Hepatic stellate cell (primary cell): ENCODE measurements at places on chromosomes 12 and 14.
A peak's percentile ranks its signal among the peaks of the same experiment; 100 is the strongest.

DNA sequence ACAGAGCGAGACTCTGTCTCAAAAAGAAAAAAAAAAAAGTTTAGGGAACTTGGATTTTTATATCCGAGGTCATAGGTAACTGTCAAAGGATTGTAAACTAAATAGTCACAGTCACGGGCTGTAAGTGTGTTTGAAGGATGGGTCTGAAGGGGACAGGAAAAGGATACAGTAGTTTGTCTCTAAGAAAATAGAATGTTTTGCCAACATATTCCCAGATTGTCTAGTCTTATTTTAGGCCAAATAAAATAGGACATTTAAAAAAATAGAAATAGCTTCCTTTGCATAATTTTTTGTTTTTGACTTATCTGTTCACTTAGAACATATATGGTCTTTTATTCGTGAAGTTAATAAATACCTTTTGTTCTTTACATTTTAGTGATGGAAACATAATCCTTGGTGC is 24.2 kb upstream of the REP15 start:
- DNase-seq: no peak

DNA sequence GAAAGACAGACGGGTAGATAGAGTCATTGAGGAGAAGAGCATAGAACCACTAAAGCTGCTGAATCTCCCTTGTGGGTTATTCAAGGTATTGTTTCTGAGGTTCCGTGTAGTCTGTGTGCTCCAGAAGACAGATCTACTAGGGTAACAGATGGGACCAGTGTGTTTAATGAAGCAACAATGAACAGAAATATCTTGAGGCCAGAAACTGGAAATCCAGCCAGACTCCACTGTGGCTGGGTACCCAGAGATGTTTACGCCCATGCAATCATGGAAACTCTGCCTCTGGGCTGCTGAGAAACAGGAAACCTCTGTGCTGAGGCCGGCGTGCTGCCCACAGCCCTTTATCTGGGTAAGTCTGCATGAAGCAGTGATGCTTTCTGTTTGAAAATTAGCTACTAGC is 8.3 kb downstream of the PROX2 start:
- no peak for DNase-seq

GRCh38 chr12:2813214-2814185 is 1.0 kb downstream of the ITFG2 start:
- DNase-seq: peak; percentile 78

GRCh38 chr12:106378788-106379187 is 21.2 kb downstream of the POLR3B start:
- no peak for DNase-seq

DNA sequence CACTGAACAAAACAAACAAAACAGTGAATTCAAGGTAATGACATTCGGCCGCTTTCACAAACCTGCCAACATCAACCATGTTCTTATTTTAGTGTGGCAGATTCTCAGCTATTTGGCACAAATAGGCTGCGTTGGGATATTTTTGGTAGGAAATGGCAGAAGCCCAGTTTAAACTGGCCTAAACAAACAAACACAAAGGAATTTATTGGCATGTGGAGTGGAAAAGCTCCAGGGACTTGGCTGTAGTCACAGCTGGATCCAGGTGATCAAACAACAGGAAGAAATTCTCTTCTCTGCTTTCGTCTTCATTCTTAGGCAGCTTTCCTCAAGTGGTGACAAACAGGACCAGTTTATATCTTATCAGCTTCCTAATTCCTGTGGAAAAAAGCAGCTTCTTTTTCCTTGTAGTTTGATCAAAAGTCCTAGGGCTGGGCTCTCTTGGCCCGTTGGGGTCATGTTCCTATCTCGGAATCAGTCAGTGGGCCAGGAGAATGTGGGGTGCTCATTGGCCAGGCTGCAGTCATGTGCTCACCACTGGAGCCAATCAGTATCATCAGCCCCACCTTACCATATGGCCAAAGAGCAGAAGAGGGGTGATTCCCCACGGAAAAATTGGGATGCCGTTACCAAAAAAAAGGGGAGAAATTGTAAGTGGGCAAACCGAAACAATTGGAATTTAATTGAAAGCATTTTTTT is 22.6 kb downstream of the C12orf75 start:
- DNase-seq: no peak

DNA sequence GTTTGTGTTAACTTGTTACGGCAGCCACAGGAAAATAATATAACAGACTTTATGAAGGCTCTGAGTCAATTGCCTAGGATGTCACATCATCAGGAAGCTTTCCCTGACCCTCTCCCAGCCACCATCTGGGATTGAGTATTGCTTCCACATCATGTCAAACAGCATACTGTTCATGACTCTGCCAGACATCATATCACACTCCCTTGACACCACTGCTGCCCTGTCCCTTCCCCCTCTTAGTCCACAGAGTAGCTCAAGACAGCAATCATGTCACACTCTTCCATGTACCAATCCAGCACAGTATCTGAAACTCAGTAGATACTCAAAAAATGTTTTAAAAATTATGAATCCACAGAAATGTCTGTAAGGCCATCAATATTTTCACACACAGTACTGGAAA is 168.0 kb downstream of the PIK3C2G start:
- no peak for DNase-seq

DNA sequence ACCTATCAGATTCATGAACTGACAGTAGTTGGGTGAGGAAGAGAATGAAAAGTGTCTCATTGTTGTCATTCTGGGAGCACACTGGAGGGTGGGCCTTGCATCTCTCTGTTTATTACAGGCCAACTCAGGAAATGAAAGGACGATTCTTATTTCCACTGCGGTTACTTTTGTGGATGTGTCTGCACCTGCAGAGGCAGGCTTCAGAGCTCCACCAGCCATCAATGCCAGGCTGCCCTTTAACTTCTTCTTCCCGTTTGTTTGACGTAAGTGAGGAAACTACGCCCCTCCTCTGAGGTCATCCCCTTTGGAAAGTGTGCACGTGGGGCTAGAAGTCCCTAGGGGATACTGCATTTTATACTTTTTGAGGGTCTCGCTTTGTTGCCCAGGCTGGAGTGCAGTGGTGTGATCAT is 33.7 kb downstream of the TCTN1 start:
- no peak for DNase-seq

DNA sequence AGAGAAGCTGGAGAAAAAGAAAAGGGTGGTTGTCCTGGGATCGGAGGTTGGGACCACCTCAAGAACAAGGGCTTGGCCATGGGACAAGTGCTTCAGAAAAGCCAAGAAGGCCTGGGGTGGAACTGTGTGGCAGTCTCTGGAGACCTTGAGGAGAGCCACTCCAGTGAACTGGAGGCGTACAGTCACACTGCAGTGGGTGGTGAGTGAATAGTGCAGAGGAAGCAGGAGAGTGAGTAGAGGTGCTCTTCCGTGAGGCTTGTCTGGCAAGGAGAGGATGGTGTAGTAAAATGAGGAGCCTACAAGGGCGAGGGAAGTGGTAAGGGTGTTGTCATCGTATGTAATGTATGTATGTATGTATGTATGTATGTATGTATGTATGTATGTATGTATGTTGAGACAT is 20.9 kb downstream of the RASSF3 start:
- no peak for DNase-seq

- peak; percentile 14 for DNase-seq
These were observed 476.1 kb upstream of the SOX5 start for GRCh38 chr12:24425601-24425970.

DNA sequence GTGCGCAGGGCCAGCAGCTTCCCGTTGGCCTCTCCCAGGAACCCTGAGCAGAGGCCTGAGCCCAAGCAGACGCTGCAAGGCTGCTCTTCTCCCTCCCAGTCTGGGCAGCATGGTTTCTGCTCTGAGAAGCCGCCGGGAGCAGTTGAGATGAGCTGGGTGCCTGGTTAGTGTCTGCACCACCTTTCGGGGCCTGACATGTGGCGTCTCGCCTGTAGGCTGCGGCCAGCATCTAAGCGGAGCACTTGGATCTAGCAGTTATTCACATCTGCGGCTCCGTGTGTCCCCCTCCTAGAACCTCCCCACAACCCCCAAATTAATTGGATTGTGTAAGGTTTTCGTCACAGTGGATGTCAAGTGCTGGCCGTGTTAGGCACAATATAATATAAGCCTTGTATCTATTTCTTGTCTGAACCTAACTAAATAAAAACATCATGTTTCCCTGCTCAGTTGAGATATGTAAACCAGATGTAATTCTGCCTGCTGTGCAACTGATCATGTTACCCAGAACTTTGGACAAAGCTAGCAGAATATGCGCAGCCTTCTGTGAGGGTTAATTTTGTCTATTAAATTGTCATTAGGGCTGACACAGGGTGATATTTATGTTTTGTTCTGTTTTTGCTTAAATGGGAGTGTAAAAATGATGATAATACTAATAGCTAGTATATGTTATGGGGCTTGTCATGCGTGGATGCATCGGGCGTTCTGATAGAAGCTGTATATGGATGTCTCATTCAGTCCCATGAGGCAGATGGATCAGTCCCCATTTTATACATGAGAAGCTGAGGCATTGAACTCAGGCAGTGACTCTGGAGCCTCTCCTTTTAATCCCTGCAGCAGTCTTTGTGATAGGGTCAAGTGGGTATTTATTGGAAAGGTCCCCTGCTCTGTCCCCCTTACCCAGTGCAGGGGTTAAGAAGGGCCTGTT is 45.8 kb downstream of the ELK3 start:
- DNase-seq: no peak

GRCh38 chr14:49853158-49853477 is 530 bp upstream of the NEMF start:
- no peak for DNase-seq

DNA sequence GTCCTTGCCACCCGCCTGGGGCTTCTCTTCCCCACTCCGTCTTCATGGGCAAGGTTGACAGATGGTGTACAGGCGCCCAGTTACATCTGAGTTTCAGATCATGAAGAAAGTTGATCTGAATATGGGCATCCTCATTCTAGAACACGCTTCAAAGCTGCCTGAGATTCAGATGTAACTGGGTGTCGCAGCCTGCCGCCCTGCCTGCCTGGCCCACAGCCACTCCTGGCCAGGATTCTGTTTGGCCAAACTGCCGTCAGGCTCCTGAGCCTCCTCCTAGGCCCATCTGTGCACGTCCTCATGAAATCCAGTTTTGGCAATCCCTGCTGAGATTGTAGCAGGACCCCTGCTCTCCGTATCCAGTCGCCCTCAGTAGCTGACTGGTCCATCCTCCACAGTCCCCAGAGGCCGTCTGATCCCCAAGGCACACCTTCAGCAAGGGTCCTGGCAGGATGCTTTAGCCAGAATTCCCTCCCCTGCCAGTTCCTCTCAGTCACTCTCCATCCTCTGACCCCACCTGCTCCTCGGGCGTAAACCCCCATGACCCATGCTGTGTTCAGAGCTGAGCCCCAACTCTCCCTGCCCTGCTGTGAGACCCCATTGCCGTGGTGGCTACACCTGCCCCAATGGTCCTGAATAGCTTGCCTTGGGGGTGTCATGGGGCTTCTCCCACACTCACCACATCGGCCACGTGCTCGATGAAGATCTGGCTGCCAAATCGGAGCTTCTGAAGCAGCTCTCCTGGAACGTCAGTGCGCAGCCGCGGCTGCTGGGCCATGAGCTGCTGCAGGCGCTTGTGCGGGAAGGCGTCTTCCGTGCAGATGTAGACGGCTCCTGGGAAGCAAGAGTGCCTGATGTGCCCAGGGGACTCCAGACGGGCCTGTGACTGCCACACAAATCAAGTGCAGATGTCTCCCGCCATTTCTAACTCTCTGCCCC is 12.5 kb downstream of the XRCC3 start:
- no peak for DNase-seq

DNA sequence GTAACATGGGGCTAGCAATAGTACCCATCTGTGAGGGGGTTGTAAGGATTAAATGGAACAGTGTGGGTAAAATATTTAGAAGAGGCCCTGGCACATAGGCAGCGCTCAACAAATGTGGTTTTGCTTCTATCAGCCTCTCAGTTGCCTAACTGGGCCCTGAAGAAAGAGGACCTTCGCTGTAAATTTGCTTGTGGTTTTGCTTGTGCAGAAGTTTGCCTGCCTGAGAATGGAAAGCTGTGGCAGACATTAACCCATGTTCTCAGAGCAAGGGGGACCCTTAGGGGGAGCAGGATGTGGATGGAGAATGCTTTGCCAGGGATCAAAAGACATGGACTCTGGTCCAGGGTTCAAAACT is 160.1 kb downstream of the BRMS1L start:
- no peak for DNase-seq

DNA sequence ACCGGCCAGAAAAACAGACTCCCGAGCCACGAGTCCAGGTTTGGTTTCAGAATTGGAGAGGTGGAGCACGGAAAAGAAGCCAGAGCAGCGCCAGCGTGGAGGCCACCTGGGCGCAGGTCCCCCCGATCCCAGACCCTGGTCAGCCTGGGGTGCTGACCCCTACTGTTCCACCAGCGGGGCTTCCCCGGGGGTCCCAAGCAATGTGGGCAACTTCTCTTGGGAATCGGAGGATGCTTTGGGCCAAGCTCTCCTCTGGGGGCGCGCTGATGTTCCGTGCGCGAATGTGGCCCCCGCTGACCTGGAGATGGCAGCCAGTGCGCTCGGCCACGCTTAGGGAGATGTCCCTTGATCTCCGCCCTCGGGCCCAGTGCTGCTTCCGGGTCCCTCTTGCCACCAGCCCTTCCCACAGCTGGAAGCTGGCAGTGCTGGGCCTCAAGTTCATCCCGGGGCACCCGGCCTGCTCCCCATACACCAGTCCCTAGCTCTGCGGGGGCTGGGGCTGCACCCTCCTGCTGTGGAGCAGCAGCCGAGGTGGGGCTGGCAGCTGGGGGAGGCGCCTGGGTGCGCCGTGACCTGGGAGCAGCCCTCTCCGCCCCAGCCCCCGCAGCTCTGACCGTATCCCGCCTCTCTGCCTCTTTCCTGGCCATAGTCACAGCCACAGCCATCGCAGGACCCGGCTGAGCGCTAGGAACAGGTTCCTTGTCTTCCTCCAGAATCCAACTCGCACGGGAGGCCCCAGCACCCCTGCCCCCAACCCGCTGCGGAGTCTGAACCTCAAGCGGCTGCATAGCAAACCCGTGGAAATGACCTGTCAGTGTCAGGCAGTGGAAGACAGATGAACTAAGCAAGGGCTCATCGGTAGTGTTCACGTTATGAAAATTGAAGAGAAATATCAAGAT is 91.2 kb downstream of the RCOR1 start:
- DNase-seq: no peak

- DNase-seq: no peak
These were observed 131.2 kb upstream of the DYRK2 start for GRCh38 chr12:67517181-67517887.

DNA sequence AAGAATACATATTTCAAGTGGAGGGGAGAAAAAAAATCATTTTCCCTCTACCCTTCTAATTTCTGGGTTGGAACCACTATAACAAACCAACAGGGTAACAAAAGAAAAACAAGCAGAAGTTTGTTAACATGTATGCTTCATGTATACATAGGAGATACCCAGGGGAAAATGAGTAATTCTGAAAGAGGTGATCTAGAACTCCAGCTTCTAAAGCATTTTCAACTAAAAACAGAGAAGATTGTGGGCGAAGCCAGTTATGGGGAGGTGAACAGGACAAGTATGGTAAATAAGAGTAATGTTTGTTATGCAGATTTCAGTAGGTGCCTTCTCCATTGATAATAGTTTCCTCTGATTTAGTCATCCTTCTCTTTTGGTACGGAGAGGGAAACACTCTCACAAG is 16.7 kb downstream of the FNTB start:
- DNase-seq: no peak

DNA sequence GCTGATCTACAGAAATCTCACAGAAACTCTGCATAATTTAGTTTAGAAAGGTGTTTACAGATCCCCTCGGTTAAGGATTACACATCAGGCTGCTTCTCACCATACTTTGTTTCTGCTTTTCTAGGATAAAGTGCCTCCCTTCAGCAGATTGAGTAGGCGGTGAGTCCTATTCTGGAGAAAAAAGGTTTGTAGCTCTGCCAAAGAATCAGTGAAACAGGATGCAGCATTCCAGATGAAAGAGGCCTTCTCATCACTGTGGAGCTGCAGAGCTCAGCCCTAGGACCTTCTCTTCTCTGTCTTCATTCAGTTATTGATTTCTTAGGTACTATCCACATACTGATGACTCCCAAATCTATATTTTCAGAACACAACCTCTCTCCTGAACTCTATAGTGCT is 155.5 kb upstream of the KRR1 start:
- peak; percentile 14 for DNase-seq
